Effector memory CD4-positive, alpha-beta T cell (primary cell): ENCODE measurements at places on chromosomes 7 and 10.

DNA sequence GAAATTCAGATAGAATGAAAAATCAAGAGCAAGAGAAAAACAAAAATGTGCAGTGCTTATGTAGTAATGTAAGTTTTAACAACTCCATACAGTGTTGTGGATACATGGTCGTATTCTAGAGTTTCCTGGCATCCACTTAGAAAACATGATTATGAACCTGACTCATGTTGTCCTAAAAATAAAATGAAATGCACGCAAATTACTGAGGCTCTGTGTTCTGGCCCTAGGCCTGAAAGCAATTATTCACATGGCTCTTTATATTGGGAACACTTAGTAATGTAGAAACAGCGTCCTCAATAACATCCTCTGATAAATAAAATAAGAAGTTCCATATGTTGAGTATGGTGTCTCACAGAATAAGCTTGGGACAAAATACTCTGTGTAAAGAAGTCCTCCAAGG is 200.2 kb upstream of the SEMA3E start:
- no peak for DNase-seq

GRCh38 chr10:5364890-5365338 is at the start of gene UCN3:
TSS of gene UCN3 (plus strand) at chr10:5364966. CDS start at chr10:5373721, 8,755 bp downstream.
- no peak for DNase-seq

GRCh38 chr10:50501924-50502452 is 121.8 kb downstream of the SGMS1 start:
- DNase-seq: no peak

DNA sequence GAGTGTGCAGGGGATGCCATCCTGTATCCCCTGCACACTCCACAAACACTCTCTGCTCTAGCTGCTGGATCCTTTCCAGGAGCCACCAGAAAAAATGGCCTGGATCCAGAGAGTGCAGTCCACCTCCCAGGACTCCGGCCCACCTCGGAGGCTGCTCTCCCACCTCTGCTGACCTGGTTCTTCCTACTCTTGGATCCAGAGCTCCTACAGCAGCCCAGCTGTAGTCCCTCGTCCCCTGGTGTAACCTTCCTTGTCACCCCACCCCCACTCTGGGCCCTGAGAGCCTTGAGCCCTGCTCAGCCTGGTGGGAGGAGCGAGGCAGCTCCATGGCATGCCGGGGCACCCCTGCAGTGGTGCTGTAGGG is 54.4 kb downstream of the GOLGA7B start:
- DNase-seq: no peak

DNA sequence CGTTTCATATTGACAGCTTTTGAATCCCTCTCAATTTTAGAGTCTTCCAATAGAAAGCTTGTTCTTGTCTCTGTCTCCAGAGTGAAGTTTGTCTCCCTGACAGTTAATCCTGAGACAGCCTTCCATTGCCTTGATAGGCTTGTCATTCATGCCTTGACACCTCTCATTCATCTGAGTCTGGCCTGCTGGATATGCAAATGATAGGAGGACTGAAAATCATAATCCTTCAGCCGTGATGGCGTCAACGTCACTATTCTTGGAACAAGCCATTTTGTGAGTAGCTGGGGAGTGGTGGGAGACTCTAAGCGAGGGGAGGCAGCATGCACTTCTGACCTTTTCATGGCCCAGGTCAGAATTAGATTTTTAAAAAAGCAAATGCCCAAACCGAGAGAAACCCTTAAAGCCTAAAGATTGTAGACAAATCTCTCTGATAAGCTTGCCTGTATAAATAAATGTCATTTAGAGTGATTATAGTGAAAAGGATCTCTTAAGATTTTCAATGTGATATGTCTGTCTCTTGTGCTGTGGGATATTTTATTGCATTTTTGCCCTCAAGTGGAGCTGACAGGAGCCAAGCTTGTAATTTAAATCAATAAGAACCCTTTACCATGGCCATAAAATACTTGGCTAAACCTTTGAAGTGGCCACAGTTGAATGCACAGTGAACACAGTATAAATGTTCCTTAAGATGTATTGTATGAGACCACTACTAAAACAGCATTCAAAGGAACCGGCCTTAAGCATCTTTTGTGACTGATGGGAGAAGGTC is 148.8 kb downstream of the SNX10 start:
- no peak for DNase-seq
